Inflammatory macrophage treated with lipopolysaccharide for 1 hour (primary cell): ENCODE measurements at places on chromosomes 6 and 20.

GRCh38 chr20:53513489-53514298 is 79.9 kb downstream of the ZNF217 start:
- no peak for DNase-seq

DNA sequence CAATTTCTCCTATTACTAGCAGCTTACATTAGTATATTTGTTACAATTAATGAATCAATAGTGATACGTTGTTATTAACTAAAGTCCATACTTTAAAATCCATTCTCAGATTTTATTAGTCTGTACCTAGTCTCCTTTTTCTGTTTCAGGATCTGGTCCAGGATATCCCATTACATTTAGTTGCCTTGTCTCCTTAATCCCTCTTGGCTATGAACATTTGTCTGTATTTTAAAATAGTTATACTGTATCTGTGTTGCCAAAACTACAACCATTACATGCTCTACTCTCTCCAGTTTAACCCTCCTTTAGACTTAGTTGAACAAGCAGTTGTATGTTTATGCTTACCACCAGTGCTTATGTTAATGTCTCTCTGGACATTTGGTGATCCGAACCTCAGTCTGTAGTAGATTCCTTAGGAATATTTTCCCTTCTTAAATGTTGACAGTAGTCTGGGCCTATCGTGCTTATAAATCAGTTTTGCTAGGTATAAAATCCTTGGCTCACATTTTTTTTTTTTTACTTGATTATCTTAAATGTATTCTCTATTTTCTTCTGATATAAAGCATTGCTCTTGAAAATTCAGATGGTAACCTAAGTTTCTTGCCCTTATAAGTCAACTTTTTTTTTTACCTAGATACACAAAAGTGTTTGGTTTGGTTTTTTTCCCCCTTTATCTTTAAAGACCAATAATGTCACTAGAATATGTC is 12.2 kb downstream of the ALDH5A1 start:
- DNase-seq: no peak

DNA sequence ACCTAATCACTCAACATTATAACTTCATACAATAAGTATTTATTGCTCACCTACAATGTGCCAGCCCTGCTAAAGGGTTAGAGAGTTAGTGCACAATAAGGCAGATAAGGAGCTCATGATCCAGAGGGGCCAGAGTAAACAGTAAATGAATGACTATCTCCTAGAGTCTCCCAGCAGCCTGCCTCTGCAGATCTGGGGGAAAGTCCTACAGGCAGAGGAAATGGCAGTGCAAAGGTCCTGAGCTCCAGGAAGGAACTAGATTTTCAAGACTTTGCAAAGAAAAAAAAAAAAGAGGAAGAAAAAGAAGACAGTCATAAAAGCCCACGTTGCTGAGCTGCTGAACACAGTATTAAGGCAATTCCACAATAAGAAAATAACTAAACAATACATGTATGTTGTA is 160.1 kb downstream of the SIM1 start:
- DNase-seq: no peak

- no peak for DNase-seq
These were observed 115.6 kb upstream of the JAG1 start for GRCh38 chr20:10789386-10789785.

- peak; percentile 51 for DNase-seq
These were observed 25.7 kb downstream of the EZR start for GRCh38 chr6:158793432-158793831.

- no peak for DNase-seq
These were observed 94.1 kb downstream of the MAN1A1 start for GRCh38 chr6:119255492-119255891.

DNA sequence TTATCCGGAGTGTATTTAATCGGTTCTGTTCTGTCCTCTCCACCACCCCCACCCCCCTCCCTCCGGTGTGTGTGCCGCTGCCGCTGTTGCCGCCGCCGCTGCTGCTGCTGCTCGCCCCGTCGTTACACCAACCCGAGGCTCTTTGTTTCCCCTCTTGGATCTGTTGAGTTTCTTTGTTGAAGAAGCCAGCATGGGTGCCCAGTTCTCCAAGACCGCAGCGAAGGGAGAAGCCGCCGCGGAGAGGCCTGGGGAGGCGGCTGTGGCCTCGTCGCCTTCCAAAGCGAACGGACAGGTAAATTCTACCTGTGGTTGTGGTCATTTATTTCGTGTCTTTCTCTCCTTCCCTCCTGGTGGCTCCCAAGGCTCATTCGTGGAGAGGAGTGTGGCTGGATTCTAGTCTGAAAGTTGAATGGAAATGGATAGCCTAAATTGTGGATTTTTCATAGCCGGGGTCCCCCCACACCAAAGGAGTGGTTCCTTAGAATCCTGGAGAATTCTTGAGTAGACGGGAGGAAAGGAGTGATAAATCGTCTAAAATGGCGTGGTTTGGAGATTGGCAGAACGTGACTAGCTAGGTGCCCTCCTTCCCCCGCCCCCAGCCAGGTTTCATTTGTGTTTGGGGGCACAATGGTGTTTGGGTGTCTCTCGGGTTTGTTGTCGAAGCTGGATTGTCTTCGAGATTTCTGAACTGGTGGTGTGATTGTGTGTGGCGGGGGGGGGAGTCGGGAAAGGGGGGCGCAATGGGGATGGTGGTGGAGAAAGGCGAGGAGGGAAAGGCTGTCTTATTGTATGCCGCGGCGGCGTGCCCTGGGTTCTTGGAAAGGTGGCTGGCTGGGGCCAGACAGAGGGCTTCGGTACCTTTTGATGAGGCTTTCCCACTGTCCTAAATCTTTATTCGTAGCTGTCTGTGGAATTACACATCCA is 673 bp downstream of the MARCKS start:
- DNase-seq: peak; percentile 56

- DNase-seq: no peak
These were observed 75.2 kb upstream of the SMIM28 start for GRCh38 chr6:138302554-138302953.

GRCh38 chr20:45920462-45921336 is 8.7 kb upstream of the PLTP start:
- peak; percentile 90 for DNase-seq

DNA sequence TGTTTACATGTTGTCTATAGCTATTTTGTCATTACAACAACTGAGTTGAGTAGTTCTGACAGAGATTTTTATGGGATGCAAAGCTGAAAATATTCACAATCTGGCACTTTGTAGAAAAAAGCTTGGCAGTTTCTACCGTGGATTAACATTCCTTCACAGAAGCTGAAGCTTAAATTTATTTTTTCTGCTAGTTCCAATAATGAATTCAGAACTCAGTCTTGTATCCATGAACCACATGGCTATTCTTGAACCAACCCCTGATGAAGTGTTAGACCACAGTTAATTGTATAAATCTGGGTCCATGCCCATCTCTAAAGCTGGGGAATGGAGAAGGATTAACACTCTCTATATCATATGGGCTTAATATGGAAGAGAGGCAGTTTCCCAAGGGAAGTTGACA is 743.8 kb upstream of the FLRT3 start:
- no peak for DNase-seq

GRCh38 chr6:133637874-133638273 is 251.0 kb upstream of the TCF21 start:
- DNase-seq: no peak

DNA sequence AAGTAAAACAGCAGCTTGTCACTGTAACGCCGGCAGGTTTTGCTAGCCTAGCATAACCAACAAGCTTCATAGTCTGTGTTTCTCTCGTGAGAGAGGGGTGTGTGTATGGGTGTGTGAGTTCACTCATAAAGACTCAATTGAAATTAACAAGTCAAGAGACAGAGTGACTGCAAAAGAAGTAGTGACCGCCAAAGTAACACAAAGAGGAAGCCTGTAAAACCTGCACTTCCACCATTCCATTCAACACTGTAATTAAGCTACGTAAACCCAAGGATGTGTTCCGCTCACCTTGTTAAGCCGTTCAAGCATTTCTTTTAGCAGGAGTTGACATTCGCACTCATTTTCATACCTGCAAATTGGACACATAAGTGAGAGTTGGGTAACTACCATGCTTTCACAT is 6.6 kb downstream of the BFSP1 start:
- no peak for DNase-seq

GRCh38 chr6:15441215-15441868 is 195.5 kb downstream of the JARID2 start:
- DNase-seq: peak; percentile 72

- no peak for DNase-seq
These were observed 127.0 kb upstream of the EDN1 start for GRCh38 chr6:12163149-12163548.

GRCh38 chr6:27865850-27866356 is 46.3 kb downstream of the OR2B2 start:
- no peak for DNase-seq

DNA sequence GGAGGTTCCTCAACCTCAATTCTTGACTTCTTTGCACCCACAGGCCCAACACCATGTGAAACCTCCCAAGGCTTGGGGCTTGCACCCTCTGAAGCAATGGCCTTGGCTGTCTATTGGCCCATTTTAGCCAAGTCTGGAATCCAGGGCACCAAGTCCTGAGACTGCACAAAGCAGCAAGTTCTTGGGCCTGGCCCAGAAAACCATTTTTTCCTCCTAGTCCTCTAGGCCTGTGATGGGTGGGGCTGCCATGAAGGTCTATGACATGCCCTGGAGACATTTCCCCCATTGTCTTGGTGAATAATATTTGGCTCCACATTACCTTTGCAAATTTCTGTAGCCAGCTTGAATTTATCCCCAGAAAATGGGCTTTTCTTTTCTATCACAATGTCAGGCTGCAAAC is 849.6 kb upstream of the MANEA start:
- no peak for DNase-seq

DNA sequence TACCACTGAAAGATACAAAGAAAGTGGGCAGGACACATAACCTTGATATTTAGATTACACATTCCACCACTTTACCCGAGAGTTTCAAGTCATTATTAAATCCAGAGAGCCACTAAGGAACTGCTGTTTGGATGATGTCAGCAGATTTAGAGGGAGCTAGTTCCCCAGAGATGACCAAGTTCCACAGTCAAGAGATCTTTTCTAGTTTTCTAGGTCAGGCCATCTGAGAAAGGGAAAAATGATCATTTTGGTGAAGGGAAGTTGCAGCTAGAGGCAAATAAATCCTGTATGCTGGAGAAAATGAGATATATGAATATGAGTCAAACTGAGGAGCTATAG is 147.8 kb downstream of the HS3ST5 start:
- no peak for DNase-seq

- no peak for DNase-seq
These were observed 48.3 kb upstream of the KIF25 start for GRCh38 chr6:167949121-167949684.
